GM13977 (cell line): ENCODE measurements at places on chromosomes 11 and 22.

GRCh38 chr11:103623933-103624332 lies 412.5 kb upstream of the DDI1 start:
- no peak for DNase-seq

- DNase-seq: no peak
These were observed 79.7 kb downstream of the FDX1 start for GRCh38 chr11:110509472-110509871.

GRCh38 chr11:80698637-80699036 lies 1257.8 kb upstream of the TENM4 start:
- no peak for DNase-seq

DNA sequence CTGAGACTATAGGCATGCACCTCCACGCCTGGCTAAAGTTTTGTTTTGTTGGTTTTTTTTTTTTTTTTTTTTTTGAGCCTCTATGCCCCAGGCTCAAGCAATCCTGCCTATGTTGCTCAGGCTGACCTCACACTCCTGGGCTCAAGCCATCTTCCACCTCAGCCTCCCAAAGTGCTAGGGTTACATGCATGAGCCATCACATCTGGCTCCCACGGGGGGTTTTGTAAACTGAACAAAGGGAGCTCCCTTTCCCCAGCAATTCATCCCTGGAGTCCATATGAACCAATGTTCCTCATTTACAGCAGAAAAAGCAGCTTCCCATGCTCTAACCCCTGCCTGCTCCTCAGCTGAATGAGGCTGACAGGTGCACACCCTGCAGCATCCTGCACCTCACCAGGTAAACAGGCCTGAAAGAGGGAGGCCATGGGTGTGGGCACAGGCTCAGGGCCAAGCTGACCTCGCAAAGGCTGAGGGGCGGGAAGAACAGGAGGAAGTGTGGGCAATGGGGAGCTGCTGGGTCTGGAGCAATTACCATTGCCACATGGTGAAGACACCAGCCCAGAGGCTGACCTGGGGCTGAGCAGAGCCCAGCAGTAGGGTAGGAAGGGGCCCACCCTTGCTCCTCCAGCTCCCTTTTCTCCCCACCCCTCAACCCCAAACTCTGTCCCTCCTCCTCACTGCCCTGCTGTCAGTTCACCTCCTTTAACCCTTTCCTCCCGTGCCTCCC lies 58.2 kb downstream of the RBX1 start:
- no peak for DNase-seq

DNA sequence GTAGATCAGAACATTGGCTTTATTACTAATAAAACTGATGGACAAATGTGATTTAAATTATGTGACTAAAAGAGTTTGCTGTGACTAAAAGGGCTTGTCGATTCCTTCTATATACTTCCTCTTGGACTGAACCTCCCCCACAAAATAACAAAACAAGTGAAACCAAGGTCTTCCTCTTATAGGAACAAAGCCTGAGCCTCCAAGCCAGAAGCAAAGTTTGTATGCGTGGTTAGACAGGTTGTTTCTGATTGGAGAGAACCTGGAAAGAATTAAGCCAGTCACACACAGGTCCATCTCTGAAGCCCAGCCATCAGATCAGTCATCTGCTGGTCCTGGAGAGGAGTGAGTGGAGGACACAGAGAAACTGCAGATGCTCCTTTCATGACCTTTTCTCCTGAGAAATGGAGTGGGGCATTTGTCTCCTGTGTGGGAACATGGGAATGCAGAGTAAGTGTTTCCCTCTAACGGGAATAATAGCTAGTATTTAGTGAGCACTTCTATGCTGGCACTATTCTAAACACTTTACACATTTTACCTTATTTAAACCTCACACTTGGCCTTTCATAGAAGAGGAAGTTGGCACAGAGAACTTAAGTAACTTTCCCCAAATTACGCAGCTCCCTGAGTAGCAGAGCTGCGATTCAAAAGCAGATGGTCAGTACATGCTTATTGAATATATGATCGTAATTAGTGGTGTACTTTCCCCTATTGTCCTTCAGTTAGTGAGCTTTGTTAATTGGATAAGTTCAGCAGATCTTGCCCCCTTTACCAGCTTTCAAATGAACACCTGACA lies 77.1 kb downstream of the UVRAG start:
- no peak for DNase-seq

GRCh38 chr11:111730871-111731591 lies 35.2 kb downstream of the PPP2R1B start:
- no peak for DNase-seq

- no peak for DNase-seq
These were observed 30.9 kb upstream of the PPP6R3 start for GRCh38 chr11:68429661-68430060.

- no peak for DNase-seq
These were observed 319.3 kb upstream of the NARS2 start for GRCh38 chr11:78893996-78894395.

DNA sequence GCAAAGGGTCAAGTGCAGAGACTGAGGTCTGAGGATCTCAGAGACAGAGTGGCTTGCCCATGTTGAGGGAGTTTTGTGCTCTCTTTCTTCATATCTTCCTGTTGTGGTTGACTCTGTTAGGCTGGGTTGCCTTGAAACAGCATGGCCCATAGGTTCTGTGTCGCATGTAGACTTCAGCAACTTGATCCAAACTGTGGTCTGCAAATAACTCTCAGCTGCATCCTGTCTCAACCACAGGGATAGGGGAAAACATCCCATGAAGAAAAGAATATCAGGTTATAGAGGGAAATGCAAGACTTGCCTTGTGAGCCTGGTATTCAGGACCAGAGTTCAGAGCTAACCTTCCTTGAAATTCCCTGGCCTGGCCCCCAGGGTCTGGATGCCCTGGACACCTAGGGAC lies 69.4 kb downstream of the FLI1 start:
- DNase-seq: no peak

DNA sequence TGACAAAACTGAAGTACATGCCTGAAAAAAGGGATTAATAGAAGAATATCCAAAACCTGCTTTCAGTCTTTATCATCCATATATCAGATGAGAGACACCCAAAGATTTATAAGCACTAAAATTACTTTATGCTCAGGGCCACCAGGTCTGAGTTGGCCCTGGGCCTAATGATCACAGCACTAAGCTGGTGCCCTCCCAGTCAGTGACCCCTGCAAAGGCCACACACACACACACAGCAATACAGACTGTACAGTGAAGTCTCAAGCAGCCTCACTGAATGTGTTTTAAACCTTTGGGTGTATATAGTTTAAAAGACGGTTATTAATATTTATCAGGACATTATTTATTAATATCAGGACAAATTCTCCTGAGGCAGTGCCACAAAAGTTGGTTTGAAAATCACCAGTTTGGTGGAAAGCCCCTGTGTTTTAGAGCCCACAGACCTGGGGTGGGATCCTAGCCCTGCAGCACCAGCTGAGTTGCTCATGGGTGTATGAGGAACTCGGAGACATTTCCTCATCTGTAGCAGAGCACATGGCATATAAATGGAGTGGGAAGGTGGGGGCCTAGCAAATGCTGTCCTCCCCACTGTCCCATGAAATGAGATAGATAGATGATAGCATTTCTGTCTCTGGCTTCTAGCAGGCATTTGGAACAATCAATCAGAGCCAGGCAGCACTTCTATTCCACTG lies 48.4 kb upstream of the HORMAD2 start:
- no peak for DNase-seq

DNA sequence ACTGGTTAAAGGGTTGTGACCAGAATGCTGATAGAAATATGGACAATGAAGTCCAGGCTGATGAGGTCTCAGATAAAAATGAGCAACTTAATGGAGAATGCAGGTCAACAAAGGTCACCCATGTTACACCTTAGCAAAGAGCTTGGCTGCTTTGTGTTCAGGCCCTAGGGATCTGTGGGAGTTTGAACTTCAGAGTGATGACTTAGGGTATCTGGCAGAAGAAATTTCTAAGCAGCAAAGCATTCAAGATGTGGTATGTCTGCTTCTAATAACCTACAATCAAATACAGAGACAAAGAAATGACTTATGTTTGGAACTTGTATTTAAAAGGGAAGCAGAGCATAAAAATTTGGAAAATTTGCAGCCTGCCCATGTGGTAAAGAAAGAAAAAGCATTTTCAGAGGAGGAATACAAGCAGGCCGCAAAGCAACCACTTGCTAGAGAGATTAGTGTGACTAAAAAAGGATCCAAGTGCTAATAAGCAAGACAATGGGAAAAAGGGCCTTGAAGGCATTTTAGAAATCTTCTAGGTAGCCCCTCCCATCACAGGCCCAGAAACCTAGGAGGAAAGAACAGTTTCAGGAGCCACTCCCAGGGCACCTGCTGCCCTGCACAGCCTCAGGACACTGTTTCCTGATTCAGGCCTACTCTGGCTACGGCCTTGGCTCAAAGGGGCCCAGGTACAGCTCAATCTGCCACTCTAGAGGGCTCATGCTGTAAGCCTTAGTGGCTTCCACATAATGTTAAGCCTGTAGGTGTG lies 41.3 kb downstream of the TNKS1BP1 start:
- no peak for DNase-seq

- DNase-seq: no peak
These were observed 10.6 kb downstream of the JHY start for GRCh38 chr11:122893131-122893530.

DNA sequence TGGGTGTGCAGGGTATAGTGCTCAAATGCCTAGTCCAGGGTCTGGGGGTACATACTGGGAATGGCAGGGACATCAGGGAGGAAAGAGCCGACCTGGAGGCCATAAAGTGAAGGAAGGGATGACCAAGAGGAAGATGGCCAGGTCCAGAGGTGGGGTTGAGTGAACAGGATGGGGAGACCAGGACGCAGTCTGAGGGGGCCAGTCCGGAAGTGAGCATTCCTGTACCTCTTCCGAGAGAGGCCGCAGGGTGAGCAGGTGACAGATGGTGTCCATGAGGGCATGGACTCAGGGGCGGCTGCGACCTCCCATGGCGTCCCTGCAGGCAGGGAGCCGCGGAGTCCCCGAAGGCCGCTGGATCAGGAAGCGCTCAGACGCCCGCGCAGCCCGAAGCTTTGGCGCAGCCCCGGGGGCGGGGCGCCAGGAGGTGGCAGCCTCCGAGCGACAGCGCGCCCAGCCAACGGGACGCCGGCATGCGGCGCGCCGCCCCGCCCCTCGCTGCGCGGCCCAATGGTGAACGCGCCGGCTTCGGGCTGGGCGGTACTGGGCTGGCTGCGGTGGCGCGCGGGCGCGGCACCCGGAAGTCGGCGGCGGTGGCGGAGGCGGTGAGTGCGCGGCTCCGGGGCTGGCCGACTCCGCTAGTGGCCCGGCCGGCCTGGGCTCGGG lies at the start of gene TANGO2:
Gene TANGO2 (plus strand): TSS at position 578 of the 663 bp plus-strand sequence. CDS start 15,689 bp downstream, outside the sequence.
- peak; percentile 99 for DNase-seq
